ENCODE measurements at places on chromosomes 3 and 15.

DNA sequence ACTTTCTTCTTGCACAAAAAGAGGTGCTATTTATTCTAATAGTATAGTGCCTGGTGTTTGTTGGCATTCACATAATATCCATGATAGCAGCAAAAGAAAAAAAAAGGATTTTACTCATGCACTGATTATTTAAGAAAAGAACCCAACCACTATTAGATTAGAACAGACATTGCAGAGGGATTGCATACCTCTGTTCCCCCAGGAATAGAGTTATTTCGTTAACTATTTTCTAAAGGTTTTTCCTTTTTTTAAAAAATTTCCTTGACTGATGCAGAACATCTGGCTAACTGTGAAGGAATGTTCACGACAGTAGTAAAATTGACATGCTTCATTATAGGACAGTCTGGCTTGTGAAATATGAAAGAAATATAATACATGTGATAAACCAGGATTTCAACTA lies 136.6 kb upstream of the PTX3 start:
- DNase-seq: no peak

DNA sequence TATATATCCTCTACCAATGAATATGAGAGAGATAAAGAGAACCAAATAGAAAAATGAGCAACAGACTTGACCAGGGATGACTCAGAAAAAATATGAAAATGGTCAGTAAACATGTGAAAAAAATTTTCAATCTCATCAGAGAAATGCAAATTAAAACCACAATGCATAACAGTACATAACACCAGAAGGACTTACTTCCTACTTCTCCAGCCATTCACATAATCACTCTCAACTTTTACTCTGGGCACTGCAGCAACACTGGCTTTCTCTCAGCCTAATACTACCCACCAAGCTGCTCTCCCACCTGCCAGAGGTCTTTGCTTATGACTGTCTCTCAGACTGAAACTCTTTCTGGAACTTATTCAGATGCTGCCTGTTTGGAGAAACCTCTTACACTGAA lies 49.4 kb downstream of the DPH6 start:
- DNase-seq: no peak

DNA sequence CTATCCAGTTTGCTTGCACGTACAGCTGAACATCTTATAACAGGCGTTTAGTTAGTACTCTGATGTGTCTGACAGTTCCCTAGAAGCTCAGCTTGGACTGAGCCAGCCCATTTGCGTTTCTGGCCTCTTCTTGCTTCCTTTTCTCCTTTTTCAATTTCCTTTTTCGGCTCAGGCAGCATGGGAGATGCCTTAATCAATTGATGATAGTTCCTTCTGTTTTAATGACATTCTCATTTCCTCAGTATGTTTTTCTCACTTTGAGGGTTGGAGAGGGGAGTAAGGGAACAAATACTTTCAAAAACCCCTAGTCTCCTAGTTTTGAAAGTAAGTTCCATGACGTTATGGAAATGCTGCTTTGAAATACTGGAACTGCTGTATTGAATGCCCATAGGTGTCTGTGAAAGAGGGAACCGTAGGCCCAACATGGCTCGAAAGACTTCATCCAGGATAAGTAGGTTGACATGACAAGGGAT lies 18.9 kb downstream of the IL1RAP start:
- DNase-seq: no peak

DNA sequence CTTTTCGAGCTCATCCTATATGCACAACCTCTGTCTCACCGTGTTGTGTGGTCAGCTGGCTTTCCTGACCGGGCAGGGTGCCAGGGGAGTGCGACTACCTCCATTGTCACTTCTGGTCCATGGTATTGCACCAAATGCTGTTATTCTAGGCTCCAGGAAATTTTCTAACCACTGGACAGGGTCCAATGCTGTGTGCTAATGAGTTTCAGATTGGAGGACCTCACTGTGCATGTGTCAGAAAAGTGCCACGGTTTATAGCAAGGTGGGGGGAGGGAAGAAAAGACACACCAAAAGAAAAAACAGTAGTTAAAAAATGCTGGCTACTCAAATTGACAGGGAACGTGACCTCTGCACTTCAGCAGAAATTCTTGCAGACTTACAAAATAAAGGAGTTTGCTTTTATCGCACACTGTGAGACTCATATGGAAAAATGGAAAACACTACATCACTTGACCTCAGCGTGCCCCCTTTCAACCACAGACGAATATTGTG lies 480.1 kb downstream of the FOXP1 start:
- peak; percentile 76 for DNase-seq

GRCh38 chr3:115898656-115899410 lies 275.5 kb downstream of the GAP43 start:
- no peak for DNase-seq

DNA sequence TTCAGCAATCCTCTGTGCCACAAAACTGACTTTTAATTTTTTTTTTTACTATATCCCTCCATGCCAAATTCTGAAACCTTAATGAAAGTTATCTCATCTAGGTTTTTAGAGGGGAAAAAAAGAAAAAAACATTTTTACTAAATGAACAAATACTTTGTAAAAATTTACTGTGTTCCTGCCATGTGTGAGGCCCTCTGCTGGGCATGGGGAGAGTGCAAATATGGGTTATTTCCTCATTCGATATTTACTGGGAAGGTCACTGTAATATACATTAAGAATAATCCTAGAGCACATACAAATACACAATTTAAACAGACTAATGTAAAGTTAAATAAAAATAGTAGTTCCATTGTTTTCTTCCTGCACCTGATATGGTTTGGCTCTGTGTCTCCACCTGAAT lies 215.0 kb downstream of the GRM7 start:
- peak; percentile 7 for DNase-seq

DNA sequence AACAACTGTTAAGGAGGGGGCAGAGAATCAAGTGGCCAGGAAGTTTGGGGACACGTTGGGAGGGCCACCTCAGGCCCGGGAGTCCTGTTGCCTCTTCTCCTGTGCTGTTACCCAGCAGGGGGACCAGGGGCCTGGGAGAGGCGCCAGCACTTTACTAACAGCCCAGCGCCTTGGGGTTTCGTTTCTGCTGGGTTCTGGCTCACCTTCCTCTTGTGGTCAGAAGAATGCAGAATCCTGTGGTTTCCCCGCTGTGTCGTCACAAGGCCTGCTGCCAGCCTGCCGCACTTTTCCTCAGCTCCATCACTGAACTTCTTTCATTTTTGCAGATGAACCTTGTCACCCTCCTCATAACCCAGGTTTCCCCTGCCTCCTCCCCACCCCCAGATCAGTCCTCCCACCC lies 67.7 kb downstream of the SLC30A4 start:
- DNase-seq: peak; percentile 75

DNA sequence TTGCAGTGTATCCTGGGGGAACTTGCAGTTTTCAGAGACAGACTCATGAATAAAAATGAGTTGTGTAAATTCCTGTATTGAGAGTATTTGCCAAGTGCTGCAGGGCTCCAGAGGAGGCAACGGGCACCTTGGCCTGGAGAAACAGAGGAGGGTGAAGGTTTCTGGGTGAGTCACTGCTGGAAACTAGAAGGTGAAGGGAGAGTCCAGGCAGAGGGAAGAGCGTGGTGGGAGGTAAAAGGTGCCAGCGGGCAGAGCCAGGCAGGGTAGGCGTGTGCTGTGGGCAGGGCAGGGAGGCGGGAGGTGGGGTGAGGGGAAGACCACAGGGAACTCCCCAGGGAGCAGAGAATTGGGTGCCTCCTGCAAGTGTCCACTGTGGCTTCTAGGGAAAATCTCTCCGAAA lies 120.8 kb downstream of the SLCO3A1 start:
- DNase-seq: no peak

- no peak for DNase-seq
Measured at GRCh38 chr3:24177201-24177600, 232.1 kb downstream of the NR1D2 start.

DNA sequence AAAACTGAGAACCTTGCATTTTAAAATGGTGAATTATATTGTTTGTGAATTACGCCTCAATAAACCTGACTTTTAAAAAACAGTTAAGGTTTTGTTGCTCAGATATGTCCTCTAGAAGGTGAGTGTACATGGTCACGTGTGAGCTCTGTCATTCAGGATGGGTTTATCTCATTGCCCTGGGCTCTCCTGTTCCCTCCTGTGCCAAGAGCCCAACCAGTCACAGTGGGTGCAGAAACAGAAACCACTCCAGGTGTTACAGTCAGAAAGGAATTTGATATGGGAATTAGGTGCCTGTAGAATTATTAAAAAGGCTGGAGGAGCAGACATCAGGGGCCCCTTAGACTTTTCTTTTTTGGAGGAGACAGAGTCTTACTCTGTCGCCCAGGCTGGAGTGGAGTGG lies 196.4 kb downstream of the STT3B start:
- no peak for DNase-seq

DNA sequence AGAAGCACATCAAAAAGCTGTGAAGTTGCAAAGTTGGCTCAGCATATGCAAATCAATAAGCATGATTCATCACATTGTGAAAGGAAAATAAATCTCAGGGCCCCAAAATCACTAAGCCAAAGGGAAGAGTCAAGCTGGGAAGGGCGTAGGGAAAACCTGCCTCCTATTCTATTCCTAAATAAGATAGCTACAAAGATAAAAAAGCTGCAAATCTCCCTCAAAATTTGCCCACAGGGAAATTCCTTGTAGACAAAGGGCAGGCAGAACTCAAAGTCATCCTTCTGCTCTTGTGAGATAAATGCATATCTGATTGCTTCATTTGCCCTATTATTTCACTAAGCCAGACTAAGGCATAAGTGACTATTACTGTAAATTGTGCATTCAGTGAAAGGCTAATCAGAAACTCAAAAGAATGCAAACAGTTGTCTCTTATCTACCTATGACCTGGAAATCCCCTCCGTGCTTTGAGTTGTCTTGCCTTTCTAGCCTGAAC lies 30.5 kb upstream of the CCNL1 start:
- no peak for DNase-seq

GRCh38 chr15:63999177-63999576 lies 47.1 kb downstream of the DAPK2 start:
- DNase-seq: no peak

- DNase-seq: no peak
Measured at GRCh38 chr3:161171113-161171512, 50.0 kb upstream of the NMD3 start.

GRCh38 chr3:112740835-112741234 lies 99.9 kb upstream of the CCDC80 start:
- no peak for DNase-seq

DNA sequence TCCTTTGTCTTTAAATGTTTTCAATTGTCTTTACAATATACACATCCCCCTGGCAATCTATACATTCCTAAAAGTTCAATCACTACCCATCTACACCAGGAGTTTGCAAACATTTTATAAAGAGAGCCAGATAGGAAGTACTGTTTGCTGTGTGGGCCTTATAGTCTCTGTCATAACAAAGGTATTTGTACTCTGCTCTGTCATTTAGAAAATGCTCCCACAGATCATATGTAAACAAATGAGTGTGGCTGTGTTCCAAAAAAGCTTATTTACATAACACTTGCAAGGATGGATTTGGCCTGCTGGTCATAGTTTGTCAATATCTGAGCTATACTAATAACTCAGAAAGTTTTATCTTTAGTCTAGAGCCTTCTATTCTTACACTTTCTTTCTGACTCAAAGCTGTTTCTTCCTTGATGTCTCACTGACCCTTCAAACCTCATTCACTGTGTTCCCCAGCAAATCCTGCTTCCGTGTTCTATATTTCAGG lies 511.9 kb downstream of the GBE1 start:
- DNase-seq: no peak

GRCh38 chr15:50082066-50082465 lies 37.0 kb downstream of the ATP8B4 start:
- DNase-seq: no peak

DNA sequence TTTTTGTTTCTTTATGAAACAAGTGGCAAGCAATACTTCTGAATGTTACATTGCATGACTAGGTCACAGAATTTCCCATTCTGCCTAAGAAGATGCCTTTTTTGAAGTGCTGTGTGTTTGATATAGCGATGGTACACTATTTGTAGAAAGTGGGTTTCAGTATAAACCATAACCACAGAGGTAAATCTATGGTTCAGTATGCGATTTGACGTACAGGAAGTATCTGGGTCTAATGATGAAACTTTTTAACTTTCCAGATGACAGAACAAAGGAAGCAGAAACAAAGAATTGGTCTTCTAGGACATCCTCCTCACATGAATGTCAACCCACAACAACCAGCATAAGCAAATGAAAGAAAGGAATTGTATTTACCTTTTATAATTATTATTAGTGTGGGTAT lies 133.4 kb upstream of the BHLHE40 start:
- no peak for DNase-seq

DNA sequence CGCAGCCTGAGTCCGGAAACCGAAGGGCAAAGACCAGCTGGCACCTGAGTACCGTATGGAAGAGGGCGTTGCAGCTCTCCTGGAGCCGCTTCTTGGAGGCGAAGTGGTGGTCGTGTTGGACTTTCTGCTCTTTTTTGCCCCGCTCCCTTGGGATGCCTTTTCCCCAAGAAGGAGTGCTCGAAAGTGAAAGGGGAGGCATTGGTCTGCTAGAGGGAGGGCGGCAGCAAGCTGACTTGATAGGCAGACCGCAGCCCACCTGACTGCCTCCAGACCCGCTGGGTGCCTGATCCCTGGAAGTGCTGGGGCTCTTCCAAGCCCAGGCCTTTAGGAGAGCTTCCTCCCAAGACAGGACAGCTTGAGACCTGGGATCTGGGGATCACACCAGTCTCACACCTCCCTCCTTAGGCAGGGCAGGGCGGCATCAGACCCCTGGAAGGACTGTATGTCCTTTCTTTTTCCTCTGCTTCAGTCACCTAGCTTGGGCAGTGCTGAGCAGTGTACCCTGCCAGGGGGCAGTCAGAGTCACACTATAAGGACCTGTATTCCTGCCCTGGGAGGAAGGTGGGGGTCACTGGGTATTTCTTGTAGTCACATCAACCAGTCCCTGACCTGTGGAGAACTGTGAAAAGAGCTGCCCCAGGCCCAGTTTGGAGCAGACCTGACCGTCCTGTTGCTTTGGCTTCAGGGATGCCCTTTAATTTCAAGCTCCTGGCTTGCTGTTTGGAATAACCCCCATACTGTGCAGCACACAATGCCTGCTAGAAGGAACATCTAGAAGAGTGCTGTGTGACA lies 2.1 kb downstream of the ACVR2B start:
- DNase-seq: no peak

GRCh38 chr3:186311441-186311840 lies 50.6 kb downstream of the DGKG start:
- DNase-seq: no peak

DNA sequence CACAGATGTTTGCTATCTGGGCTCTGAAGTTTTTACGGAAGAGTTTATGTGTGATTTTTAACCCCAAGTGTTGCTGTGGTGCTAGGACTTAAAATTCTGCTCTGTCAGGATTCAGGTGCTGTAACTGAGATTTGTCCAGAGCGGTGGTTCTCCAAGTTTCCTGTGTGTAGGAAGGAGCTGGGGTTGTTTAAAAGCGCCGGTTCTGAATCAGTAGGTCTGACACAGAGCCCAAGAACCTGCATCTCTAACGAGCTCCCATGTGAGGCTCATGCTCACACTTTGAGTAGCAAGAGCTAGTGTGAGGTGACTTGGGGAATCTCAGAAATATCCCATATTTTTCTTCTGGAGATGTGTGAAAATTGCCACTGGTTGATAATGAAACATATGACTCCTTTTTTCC lies 325.5 kb downstream of the SATB1 start:
- DNase-seq: no peak

- DNase-seq: no peak
Measured at GRCh38 chr3:48859206-48859605, 11.5 kb upstream of the PRKAR2A start.

- no peak for DNase-seq
Measured at GRCh38 chr3:61343543-61343942, 92.3 kb upstream of the FHIT start.
